Activated CD4-positive, alpha-beta T cell treated with anti-CD3 and anti-CD28 coated beads, Interleukin-2, amount 50 U/mL, for 1 hour (primary cell): ENCODE measurements at places on chromosomes 11 and 22.

DNA sequence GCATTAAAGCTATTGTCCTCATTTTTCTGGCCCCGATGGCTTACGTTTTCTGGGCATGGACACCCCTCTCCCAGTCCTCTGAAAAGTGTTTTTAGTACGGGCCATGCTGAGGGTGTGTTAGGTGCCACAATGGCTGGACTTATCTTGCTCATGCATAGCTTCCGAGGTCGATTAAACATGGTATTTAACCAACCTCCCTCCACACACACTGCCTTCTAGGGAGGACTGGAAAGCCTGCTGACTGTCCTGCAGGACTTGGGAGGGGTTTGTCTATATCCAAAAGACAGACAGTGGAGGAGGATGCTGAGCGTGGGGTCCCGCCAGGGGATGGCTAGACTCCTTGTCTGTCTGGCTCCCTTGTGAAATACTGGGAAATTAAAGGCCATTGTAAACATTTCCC lies 95.3 kb downstream of the FBXO7 start:
- no peak for DNase-seq

GRCh38 chr11:79060081-79060953 lies 380.5 kb downstream of the TENM4 start:
- no peak for DNase-seq

GRCh38 chr11:117528097-117528721 lies 200.6 kb downstream of the CEP164 start:
- DNase-seq = no peak

- no peak for DNase-seq
Measured at GRCh38 chr11:69249311-69250185, 44.4 kb upstream of the MYEOV start.

DNA sequence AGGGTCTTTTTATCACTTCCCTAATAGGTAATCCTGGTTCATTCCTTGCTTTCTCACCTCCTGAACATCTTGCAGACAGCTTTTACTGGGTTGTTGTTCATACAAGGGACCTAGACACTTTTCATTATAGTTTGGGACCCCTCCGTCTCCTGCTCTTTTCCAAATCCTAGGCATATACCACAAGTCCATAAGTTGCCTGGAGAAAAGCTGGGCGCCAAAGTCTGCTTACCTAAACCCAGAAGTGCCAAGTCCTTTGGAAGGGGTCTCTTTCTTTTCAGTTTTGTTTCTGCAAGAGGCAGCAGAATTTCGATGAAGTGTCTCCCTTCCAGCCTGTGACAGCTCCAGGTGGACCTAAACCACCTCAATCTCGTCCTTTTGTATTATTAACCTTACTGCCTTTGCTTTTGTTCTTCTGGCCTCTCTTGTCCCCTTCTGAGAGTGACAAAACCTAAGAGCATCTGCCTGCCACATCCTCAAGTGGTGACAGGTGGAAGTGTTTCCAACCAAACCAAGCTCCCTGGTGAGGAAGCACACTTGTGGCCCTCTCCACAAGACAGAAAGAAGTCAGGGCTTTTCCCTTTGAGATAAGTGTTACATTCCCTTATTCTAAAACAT lies 19.5 kb upstream of the P2RY6 start:
- DNase-seq = no peak

- DNase-seq = no peak
Measured at GRCh38 chr11:68146704-68147474, 25.7 kb upstream of the CHKA start.

- no peak for DNase-seq
Measured at GRCh38 chr22:36386351-36386899, 1.3 kb downstream of the MYH9 start.

GRCh38 chr11:92852946-92853345 lies 116.5 kb upstream of the MTNR1B start:
- no peak for DNase-seq
